ENCODE measurements at places on chromosomes 3 and 15.
A peak's percentile ranks its signal among the peaks of the same experiment; 100 is the strongest.

DNA sequence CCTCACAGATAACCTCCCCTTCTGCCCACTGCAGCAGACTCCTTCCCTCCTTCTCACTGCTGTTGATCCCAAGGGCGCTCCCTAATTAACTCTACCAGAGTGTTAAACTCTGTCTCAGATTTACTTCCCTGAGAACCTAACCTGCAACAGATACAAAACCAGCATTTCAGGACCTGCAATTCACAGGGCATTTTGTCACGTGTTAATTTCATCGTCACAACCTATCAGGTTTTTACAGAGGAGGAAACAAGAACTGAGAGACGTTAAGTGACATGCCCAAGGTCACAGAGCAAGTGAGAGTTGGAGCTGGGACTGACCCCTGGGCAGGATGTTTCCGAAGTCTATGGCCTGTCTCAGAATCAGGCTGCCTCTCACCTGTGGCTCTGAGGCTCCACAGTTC lies 223.9 kb downstream of the UACA start:
- DNase-seq, result no peak

DNA sequence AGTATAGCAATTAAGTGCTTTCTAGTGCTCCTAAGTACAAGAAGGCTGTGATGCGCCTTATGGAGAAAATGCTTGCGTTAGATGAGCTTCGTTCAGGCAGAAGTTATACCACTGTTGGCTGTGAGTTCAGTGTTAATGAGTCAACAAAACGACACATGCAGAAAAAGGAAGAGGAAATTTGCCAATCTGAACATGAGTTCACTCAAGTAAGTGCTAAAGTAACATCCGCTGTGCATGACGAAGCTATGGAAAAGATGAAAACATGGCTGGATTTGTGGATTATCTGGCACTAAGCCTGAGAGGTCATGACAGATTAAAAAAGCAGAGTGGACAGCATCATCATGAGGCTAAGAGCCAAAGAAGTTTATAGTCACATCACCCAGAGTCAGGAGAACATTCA lies 36.9 kb downstream of the SH3BP5 start:
- no peak for DNase-seq

DNA sequence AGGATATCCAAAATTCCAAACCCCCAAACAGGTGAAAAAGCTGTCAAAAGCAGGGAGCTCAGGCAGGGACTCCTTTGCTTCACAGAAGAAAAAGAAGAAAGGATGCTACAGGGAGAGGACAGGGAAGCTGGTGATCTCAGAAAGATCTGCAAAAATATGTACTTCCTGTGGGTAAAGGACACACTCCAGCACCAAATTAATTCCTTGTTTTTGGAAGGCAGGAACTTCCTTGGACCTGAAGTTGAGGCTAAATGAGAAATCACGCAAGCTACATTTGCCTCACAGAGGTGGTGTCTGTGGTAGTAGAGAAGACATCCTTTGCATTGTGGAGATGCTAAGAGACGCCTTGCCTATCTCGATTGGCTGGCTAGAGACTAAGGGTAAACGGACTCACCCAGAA lies 26.7 kb upstream of the ANPEP start:
- no peak for DNase-seq

- DNase-seq, result peak; percentile 17
Measured at GRCh38 chr3:18891641-18892040, 256.7 kb upstream of the KCNH8 start.

DNA sequence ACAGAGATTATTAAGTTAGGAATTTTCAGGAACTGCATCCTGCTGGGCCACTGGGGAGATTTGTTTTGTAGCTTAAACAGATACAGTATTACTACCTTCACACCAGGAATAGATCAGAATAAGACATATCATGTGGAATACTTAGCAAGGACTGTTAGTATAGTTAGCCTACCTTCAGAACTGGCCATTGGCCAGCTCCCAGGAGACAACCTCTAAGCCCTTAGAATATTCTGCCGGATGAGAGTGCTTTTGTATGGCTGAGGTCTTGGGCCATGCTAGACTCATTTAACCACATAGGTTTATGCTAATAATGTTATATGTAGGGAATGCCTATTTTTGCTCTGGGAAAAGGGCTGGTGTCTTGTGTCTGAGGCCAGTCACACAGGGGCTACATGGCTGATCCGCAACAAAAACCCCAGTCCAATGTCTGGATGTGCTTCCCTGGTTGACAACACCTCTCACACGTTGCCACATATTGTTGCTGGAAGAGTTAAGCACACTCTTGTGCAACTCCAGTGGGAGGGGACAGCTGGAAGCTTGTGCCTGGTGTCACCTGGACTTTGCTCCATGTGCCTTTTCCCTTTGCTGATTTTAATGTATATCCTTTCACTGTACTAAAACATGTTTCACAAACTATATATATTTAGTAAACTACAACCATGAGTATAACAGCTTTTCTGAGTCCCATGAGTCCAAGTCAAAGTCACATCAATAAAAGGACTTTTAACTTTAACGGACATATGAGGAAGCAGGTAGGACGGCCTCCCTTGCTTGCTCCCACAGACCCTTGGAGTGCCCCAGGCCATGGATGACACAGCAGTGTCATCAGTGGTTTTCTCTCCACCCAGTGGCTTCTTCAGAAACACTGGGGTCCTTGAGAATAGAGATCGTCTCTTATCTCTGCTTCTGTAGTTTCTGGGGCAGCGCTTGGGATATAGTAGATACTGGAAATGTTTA lies 118.0 kb upstream of the C3orf80 start:
- no peak for DNase-seq

GRCh38 chr3:69869643-69870042 lies 129.9 kb upstream of the SAMMSON start:
- no peak for DNase-seq

GRCh38 chr3:136916223-136916622 lies 41.6 kb upstream of the IL20RB start:
- no peak for DNase-seq

DNA sequence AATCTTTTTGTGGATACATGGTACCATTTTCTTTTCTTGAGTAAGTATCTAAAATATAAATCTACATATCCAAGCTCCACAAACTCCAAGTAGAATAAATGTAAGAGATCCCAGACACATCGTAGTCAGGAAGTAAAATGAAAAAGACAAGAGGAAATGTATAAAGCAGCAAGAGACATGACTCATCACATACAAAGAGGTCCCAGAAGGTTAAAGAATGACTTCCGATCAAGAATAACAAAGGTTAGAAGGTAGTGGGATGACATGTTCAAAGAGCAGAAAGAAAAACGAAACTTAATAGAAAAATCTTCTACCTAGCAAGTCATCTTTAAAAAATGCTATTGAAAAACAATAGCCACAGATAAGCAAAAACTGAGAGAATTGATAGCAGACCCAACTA lies 705.8 kb downstream of the NR2F2 start:
- no peak for DNase-seq

- no peak for DNase-seq
Measured at GRCh38 chr15:77014132-77015081, 19.5 kb downstream of the PSTPIP1 start.

DNA sequence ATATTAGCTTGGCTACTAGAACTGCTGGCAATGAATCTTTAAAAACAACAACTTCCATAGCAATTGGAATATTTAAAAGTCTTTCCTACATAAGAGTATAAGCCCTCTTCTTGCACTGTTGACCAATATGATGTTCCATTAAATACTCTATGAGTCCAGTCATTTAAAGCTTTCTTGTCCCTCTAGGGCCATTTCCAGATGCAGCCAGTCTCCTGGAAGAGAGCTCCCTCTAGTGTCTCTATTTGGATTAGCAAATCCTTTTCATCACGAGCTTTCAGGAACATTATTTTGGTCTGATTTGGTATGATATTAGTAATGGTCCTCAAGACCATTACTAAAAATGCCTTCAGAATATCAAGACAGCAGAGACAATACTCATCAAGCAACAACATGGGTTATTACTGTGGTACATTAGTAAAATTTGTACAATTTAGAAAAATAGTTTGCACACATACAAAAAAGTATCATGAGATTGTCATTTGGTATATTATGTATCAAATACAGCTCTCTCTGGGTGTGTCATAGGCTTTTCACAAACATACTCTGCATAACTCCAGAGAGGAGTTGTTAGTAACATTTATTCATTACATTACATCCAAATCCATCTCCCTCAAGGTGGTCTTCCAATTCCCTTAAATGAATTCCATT lies 101.3 kb downstream of the DPH6 start:
- DNase-seq, result no peak

GRCh38 chr3:189883113-189883753 lies 237.5 kb downstream of the P3H2 start:
- DNase-seq, result no peak

- DNase-seq, result no peak
Measured at GRCh38 chr3:156412600-156412999, 142.3 kb downstream of the SSR3 start.

Data from effector memory CD8-positive, alpha-beta T cell (primary cell).